Type B pancreatic cell (in vitro differentiated cells): ENCODE measurements at places on chromosomes 12 and 14. TPM values are rescaled to one million over a fixed set of nuclear protein-coding genes. Genes with fewer than 3 reads are reported as not detected.

DNA sequence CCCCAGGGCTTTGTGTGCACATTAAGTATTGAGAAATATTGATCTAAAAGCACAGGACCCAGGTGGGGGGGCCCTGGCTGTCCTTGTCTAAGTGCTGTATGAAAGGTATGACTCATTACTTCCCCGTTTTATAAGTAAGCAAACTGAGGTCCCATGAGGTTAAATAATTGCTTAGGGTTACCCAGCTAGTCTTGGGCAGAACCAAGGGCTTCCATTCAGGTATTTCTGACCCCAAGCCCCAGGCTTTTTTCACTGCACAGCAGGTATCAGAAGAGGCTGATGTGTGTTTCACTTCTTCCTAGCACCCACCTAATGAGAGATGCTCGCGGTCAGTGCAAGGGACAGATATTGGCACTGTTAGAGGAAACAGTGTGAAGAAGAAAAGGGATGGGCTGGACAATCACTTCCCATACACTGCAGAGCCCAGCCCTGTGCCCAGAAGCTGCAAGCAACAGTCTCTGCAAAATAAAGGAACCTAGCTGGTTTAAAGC is 4.7 kb upstream of the TC2N start:
- no peak for DNase-seq
- H3K36me3 ChIP-seq, result no peaks in the 10 kb centered on the region
- peaks cover 8% of the 10 kb centered on the region for H3K4me1 ChIP-seq
- H3K4me3 ChIP-seq, result no peak overlapping the region

The COX14 gene
- 42.6 and 55.2 TPM in 2 replicates for total RNA-seq

- no peak for DNase-seq
- no peak overlapping the region for H3K4me3 ChIP-seq
- no peaks in the 10 kb centered on the region for H3K36me3 ChIP-seq
- peaks cover 11% of the 10 kb centered on the region for H3K4me1 ChIP-seq
- no peaks in the 10 kb centered on the region for H3K27me3 ChIP-seq
- H3K27ac ChIP-seq, result peak overlapping the region; percentile 48
Observed at GRCh38 chr12:53505555-53506449, 1.5 kb downstream of the NPFF start.

DNA sequence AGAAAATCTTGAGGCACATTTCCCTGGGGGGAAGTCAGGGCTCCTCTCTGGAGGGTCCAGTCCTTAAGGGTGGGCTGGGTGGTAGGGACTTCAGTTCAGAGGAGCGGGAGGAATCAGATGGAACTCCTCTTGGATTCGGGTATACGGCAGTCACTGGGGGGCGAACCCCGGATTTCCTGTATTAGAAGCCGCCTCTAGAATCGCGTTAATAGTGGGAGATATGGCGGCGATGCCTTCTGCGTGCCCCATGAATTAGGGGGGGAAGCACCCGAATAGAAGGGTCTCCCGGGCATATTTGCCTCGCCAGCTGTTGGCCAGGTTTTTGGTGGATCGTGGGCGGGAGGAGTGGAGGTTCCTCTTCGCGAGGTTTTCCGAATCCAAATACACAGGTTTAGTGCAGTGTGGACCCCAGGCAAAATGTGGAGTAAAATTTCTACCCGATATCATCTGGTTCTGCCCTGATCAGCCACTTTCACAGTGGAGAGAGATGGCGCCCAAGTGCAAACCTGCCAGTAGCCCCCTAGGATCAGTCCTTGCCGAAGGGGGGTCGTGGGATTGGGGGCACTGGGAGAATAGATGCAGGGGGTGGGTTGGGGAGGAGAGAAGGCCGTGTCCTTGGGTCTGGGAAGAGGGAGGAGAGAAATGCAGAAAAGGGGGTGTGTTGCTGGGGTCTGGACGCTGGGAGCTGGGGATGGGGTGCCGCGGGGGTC is 628 bp downstream of the MEG3 start:
- DNase-seq, result no peak
- no peaks in the 10 kb centered on the region for H3K36me3 ChIP-seq
- no peak overlapping the region for H3K27ac ChIP-seq
- H3K4me1 ChIP-seq, result peaks cover 36% of the 10 kb centered on the region
- H3K4me3 ChIP-seq, result no peak overlapping the region

The NOXRED1 gene
- 0.46 and 0.57 TPM in 2 replicates for total RNA-seq

The PELI2 gene
- total RNA-seq, result 11.8 and 33.7 TPM in 2 replicates

The NYNRIN gene
- total RNA-seq, result 79.2 and 129 TPM in 2 replicates

DNA sequence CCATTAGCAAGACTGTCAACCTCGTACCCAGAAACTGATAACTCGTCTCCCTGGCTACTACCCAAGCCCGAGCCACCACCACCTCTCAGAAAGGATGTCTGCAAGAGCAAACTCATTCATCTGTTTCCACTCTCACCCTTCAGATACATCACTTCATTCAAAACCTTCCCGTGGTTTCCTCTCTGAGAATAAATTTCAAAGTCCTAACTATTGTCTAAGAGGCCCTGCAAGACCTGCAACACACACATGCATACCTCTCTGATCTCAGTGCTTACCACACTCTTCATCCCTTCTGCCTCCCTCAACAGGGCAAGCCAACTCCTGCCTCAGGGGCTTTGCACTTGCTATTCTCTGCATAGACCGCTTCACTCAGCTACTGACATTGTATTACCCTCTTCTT is 40.6 kb downstream of the PPP1R13B start:
- no peaks in the 10 kb centered on the region for H3K36me3 ChIP-seq
- DNase-seq, result no peak
- H3K4me1 ChIP-seq, result no peaks in the 10 kb centered on the region
- H3K27ac ChIP-seq, result no peak overlapping the region
- H3K27me3 ChIP-seq, result no peaks in the 10 kb centered on the region
- H3K4me3 ChIP-seq, result no peak overlapping the region

DNA sequence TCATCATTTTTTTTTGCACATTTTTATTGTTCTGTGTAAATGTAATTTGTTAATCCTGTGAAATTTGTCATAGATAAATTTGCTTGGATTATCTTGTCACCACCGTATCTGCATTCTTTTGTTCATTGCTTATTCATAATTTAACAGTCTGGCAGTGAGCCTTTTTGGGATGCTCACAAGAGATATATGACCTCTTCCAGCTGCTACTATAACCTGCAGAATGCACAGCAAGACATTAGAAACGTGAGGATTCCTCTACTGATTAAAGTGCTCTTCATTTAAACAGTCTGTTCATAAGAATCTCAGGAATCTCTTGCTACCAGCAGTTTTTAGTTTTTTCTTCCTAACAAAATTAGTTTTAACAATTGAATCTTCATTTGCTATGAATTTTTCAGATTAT is 9.1 kb downstream of the NPAS3 start:
- H3K4me1 ChIP-seq, result no peaks in the 10 kb centered on the region
- H3K36me3 ChIP-seq, result no peaks in the 10 kb centered on the region
- H3K27me3 ChIP-seq, result peaks cover 17% of the 10 kb centered on the region
- no peak for DNase-seq
- H3K4me3 ChIP-seq, result no peak overlapping the region

The TAS2R7 gene
- not detected in 2 replicates for total RNA-seq

The DIO3 gene
- total RNA-seq, result 4.9 and 16.1 TPM in 2 replicates

The SMCO2 gene
- 0.31 TPM in 1 of 2 replicates, not detected in the other for total RNA-seq

DNA sequence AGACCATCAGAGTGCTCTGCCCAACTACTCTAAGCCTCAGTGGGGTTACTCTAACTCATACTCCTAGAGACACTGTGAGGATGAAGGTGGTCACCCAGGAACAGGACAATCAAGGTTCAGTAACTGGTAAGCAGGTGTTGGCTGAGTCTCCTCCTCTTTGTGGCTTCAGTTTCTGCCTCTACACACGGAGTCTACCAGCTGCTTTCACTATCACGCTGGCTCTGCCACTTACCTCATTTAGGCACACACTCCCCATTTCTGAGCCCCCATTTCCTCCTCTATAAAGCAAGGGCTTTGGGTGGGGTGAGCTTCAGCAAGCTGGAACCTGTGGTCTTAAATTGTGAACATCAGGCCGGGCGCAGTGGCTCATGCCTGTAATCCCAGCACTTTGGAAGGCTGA is 7.3 kb upstream of the TCHP start:
- peaks cover 6% of the 10 kb centered on the region for H3K4me1 ChIP-seq
- H3K27me3 ChIP-seq, result peaks cover 11% of the 10 kb centered on the region
- DNase-seq, result no peak

GRCh38 chr12:95216711-95217376 is 423 bp downstream of the FGD6 start:
- H3K4me3 ChIP-seq, result peak overlapping the region; percentile 98
- no peak for DNase-seq
- no peaks in the 10 kb centered on the region for H3K27me3 ChIP-seq
- peak overlapping the region; percentile 97 for H3K27ac ChIP-seq
- peaks cover 30% of the 10 kb centered on the region for H3K4me1 ChIP-seq
- H3K36me3 ChIP-seq, result peaks cover 8% of the 10 kb centered on the region

GRCh38 chr14:32012062-32012461 is 65.0 kb upstream of the ARHGAP5 start:
- H3K27me3 ChIP-seq, result no peaks in the 10 kb centered on the region
- H3K36me3 ChIP-seq, result no peaks in the 10 kb centered on the region
- H3K27ac ChIP-seq, result no peak overlapping the region
- peaks cover 50% of the 10 kb centered on the region for H3K4me1 ChIP-seq
- no peak overlapping the region for H3K4me3 ChIP-seq

- no peaks in the 10 kb centered on the region for H3K27me3 ChIP-seq
- no peak for DNase-seq
- peak overlapping the region; percentile 81 for H3K27ac ChIP-seq
Observed at GRCh38 chr12:114767906-114768722, 84.1 kb upstream of the TBX3 start.

- no peak overlapping the region for H3K27ac ChIP-seq
- no peaks in the 10 kb centered on the region for H3K27me3 ChIP-seq
- H3K4me1 ChIP-seq, result no peaks in the 10 kb centered on the region
- peaks cover 13% of the 10 kb centered on the region for H3K36me3 ChIP-seq
Observed at GRCh38 chr12:29207120-29207519, 58.0 kb downstream of the FAR2 start.

DNA sequence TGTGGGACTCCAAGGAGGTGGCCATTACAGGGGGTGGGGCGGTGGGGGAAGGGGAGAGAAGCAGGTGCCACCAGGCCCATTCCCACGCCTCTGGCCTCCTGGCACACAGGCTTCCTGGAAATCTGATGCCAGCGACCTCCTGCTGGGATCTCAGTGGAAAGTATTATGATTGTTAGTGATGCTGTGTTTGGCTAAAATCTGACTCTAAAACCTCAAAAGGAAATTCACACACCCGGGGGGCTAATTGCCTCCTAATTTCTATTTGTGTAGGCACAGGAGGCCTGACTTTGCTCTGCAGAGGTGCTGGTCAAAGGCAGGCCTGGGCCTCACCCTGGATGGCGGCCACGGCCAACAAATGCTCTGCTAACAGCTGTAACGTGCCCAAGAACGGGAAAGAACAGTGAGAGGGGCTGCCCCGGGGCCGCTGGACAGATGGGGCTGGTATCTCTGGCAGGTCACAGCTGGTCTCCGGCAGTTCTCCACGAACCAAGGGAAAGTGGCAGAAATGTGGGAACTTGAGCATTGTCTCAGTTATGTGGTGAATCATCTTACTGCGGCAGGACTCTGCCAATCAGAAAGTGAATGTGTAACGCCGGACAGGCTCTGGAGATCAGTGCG is 14.3 kb downstream of the FAM181A start:
- H3K4me3 ChIP-seq, result no peak overlapping the region
- peaks cover 5% of the 10 kb centered on the region for H3K4me1 ChIP-seq
- H3K36me3 ChIP-seq, result no peaks in the 10 kb centered on the region
- no peak overlapping the region for H3K27ac ChIP-seq
- H3K27me3 ChIP-seq, result peaks cover 37% of the 10 kb centered on the region
- DNase-seq, result no peak

GRCh38 chr12:47237751-47238211 is 158.0 kb upstream of the AMIGO2 start:
- no peak for DNase-seq
- H3K4me1 ChIP-seq, result no peaks in the 10 kb centered on the region
- H3K27me3 ChIP-seq, result no peaks in the 10 kb centered on the region
- no peaks in the 10 kb centered on the region for H3K36me3 ChIP-seq

- peak overlapping the region; percentile 9 for H3K4me3 ChIP-seq
- H3K27ac ChIP-seq, result no peak overlapping the region
- H3K27me3 ChIP-seq, result peaks cover 4% of the 10 kb centered on the region
- H3K4me1 ChIP-seq, result peaks cover 16% of the 10 kb centered on the region
Observed at GRCh38 chr12:131082290-131083194, 128.8 kb downstream of the ADGRD1 start.

The DDX47 gene
- total RNA-seq, result 73.0 and 142 TPM in 2 replicates

GRCh38 chr12:106551410-106551809 is 31.4 kb upstream of the RFX4 start:
- H3K4me3 ChIP-seq, result no peak overlapping the region
- H3K4me1 ChIP-seq, result no peaks in the 10 kb centered on the region
- H3K36me3 ChIP-seq, result no peaks in the 10 kb centered on the region
- H3K27me3 ChIP-seq, result peaks cover 22% of the 10 kb centered on the region

GRCh38 chr14:99389174-99389826 is 91.4 kb downstream of the SETD3 start:
- H3K27ac ChIP-seq, result no peak overlapping the region
- no peaks in the 10 kb centered on the region for H3K36me3 ChIP-seq
- peaks cover 6% of the 10 kb centered on the region for H3K4me1 ChIP-seq
- H3K4me3 ChIP-seq, result no peak overlapping the region
- no peak for DNase-seq

The PMEL gene
- 1.4 and 136 TPM in 2 replicates for total RNA-seq

The IAPP gene
- 10.0 and 10.4 TPM in 2 replicates for total RNA-seq

DNA sequence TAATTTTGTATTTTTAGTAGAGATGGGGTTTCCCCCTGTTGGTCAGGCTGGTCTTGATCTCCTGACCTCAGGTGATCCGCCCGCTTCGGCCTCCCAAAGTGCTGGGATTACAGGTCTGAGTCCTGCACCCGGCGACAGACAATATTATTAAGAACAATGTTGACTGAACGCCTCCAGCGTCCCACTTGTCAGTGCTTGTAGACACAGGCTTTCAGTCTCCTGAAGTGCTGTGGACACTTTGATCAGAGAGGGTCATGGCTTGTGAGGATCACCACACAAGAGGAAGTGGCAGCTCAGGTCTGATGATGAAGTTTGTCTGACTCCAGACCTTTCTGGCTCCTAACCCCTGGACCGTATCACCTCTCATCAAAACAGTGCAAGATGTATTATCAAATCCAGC is 114.6 kb downstream of the CHST11 start:
- no peaks in the 10 kb centered on the region for H3K27me3 ChIP-seq
- no peaks in the 10 kb centered on the region for H3K36me3 ChIP-seq
- H3K4me3 ChIP-seq, result no peak overlapping the region

The IL23A gene
- 0.48 and 1.3 TPM in 2 replicates for total RNA-seq

GRCh38 chr14:23171222-23171975 is 12.1 kb downstream of the SLC7A8 start:
- no peak overlapping the region for H3K4me3 ChIP-seq
- H3K36me3 ChIP-seq, result peaks cover 5% of the 10 kb centered on the region

DNA sequence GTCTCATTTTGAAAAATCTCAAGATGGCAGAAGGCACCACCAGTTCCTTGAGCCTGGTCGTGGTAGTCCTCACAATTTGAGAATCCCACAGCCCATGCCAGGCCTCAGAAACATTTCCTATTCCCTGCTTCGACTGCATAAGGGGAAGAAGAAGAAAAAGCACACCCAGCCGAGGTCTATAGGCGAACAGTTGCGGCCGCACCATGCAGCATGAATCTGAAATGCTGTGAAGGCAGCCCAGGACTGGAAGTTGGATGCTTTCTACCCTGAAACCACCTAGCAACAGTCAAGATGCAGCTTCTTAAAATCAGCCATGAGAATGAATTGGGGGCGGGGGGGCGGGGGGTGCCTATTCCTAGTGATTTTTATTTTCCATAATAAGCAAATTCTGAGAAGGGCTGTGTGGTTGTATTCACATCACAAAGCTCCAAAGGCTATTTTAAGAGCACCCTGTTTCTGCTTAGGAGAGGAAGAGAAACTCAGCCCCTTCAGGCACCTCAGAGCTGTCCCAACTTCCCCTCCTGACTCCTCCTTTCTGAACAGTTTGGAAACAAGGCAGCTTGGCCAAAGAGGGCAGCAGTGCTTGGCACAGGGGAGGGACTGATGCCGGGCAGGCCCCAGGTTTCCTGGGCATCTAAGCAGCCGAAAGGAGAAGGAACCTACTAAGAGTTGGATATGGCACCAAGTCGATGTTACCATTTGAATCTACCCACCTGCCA is 172.5 kb upstream of the FOXN3 start:
- no peak overlapping the region for H3K27ac ChIP-seq
- peaks cover 22% of the 10 kb centered on the region for H3K36me3 ChIP-seq
- no peaks in the 10 kb centered on the region for H3K4me1 ChIP-seq
- no peak for DNase-seq
